ENCODE measurements at places on chromosomes 3 and 15.

GRCh38 chr3:115659253-115660220 lies 36.2 kb downstream of the GAP43 start:
- DNase-seq: no peak
- H3K4me3 ChIP-seq: peak overlapping the region; percentile 93
- no peaks in the 10 kb centered on the region for H3K27me3 ChIP-seq
- H3K4me1 ChIP-seq: peaks cover 42% of the 10 kb centered on the region

DNA sequence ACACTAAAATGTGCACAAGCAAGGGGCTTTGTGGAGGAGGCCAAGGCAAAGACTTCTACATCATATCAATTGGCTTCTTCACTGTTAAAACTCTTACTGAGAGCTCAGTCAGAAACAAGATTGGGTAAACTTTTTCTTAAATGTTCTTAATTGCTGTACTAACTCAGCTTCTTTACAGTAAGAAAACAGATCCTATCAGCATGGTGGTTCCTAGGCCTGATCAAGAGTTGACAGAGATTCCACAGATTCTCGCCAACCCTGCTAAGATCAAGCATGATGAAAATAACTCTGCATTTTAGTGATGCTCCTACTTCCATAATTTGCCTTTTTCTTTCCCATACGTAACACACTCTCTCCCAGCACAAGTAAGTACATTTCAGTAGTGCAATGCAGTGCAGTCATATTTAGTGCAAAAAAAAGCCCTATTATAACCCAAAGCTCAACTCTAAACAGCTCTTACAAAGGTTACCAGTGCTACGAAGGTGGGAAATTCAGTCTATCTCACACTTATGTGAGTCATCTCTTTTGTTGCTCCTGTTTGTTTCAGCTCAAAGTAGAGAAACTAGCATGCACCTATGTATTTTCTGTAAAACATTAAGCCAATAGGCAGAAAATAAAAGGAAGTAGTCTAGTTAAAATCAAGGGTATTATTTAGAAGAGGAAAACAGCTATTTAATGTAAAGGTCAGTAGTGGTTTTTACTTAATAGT lies 29.9 kb downstream of the TIGIT start:
- DNase-seq: no peak
- no peaks in the 10 kb centered on the region for H3K36me3 ChIP-seq

DNA sequence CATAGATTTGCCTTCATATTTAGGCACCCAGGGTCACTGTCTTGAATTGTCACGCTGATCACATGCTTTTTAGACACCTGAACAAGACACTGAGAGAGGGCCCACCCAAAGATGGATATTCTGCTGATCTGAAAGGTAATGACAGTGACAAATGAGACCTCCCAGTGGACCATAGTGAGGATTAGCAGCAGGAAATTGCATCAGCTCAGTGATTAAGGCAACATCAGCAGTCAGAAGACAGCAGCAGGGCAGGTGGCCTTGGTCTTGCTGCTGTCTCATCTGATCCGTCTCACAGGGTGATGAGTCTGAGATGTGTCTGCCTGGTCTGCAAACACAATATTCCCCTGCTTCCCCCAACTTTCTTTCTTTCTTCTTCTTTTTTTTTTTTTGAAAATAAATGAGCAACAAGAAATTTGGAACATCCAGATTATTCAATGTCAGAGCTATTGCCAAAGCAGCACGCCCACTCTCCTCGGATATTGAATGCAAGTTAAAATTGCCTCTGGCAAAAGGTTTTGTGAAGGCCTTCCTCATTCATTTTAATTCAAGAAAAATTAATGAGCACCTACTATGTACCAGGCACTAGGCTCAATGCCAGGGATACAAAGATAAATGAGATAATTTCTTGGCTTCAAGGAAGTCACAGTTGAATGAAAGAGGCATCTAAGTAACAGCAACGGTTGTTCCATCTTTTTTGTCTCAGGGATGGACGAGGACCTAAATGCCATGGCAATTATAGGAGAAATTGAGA lies 14.1 kb downstream of the OTOL1 start:
- no peak for DNase-seq
- H3K27ac ChIP-seq: no peak overlapping the region
- peaks cover 26% of the 10 kb centered on the region for H3K27me3 ChIP-seq
- no peak overlapping the region for H3K4me3 ChIP-seq

DNA sequence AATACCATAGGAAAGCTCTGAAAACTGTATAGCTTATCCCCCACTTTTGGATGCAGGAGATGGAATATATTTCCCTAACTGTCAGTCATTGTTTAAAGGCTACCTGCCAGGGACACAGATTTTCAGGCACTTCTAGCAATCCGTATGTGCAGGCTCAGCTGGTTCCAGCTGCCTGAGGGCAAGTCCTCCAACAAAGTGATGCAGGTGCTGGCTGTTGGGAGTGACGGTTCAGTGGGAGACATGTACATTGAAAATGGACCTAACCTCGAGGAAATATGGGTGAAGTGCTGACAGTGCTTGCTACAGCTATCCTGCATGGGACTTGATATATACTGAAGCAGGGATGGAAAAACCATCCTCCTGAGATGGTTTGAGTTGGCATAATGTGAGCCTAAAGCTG lies 153.1 kb upstream of the GAP43 start:
- H3K27ac ChIP-seq: no peak overlapping the region
- H3K36me3 ChIP-seq: no peaks in the 10 kb centered on the region
- no peak overlapping the region for H3K4me3 ChIP-seq
- no peak for DNase-seq
- no peaks in the 10 kb centered on the region for H3K27me3 ChIP-seq
- H3K4me1 ChIP-seq: no peaks in the 10 kb centered on the region

- DNase-seq: no peak
- no peak overlapping the region for H3K4me3 ChIP-seq
- no peaks in the 10 kb centered on the region for H3K4me1 ChIP-seq
- H3K36me3 ChIP-seq: no peaks in the 10 kb centered on the region
Observed at GRCh38 chr3:38648024-38648658, 1.3 kb downstream of the SCN5A start.

DNA sequence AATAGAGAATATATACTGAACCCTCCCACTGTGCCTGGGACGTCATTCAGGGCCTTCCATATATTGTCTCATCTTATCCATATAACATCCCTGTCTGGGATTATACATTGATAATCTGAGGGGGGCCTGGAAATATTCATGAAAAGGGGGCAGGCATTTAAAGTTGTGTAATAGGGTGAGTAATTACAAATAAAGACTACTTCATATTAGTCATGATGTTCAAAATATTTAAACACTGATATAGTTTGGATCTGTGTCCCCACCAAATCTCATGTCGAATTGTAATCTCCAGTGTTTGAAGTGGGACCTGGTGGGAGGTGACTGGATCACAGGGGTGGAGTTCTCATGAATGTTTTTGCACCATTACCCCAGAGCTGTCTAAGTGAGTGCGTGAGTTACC lies 97.8 kb downstream of the AQP9 start:
- no peak overlapping the region for H3K27ac ChIP-seq
- H3K27me3 ChIP-seq: no peaks in the 10 kb centered on the region
- no peaks in the 10 kb centered on the region for H3K36me3 ChIP-seq
- peaks cover 12% of the 10 kb centered on the region for H3K4me1 ChIP-seq

DNA sequence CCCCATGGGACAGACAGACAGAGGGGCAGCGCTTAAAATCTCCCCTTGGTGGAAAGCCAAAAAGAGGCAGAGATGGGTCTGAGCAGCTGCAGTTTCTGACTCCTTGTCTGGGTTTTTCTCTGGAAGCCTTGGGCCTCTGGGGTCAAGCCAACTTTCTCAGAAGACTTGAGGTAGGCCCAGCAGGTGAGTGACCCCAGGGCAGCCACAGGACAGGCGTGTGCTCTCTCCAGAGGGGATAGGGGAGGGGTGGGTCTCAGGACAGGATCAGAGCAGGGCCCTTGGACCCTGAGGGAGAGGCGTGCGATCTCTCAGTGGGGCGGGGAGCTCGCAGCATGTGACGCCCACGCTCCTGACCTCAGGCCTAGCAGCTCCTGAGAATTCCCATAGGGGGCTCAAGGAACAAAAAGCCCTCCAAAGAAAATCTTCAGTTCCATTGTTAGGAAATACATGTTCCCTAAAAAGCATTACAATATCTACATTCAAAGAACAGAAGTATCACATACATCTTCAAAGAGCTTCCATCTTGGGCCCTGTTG lies 34.6 kb upstream of the DUSP7 start:
- H3K36me3 ChIP-seq: peaks cover 3% of the 10 kb centered on the region
- H3K27ac ChIP-seq: no peak overlapping the region
- H3K4me1 ChIP-seq: peaks cover 35% of the 10 kb centered on the region
- H3K4me3 ChIP-seq: no peak overlapping the region
- DNase-seq: no peak

DNA sequence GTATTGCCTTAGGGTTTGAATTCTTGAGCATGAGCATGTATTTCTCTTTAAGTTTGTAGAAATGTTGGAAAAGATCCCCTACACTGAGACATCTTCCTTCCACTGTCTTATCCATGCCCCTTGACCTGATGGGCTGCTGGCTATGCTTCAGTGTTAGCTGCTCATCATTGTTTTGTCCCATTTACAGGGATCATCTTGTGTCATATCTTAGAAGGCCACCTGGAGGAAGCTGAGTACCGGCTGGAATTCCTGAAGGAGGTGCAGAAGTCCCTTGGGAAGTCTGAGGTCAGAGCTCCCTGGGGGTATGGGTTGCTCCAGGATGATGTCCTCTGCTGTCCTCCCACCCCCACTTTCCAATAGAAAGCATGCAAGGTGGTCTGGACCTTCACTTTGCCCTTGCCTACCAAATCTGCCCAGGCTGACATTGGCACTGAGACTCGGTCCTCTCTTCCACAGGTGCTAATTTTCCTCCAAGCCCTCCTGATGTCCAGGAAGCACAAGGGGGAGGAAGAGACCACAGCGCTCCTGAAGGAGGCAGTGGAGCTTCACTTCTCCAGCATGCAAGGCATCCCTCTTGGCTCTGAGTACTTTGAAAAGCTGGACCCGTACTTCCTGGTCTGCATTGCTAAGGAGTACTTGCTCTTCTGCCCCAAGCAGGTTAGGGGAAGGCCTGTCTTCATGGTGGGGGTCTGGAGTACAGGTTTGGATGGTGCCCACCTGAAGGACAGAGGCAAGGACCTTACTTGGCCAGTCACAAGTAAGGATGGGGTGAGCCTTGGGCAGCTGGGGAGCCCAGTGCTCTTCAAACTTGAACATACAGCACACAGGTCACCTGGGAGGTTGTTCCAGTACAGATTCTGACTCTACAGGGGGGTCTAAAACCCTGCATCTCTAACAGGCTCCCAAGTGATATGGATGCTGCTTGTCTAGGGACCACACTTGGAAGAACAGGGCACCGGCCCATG lies 17.7 kb downstream of the TTC21A start:
- DNase-seq: no peak
- H3K4me3 ChIP-seq: peak overlapping the region; percentile 50
- H3K27me3 ChIP-seq: no peaks in the 10 kb centered on the region
- H3K36me3 ChIP-seq: no peaks in the 10 kb centered on the region
- H3K27ac ChIP-seq: peak overlapping the region; percentile 87

- no peak overlapping the region for H3K27ac ChIP-seq
- no peak for DNase-seq
- H3K4me1 ChIP-seq: peaks cover 5% of the 10 kb centered on the region
- no peaks in the 10 kb centered on the region for H3K36me3 ChIP-seq
- peaks cover 43% of the 10 kb centered on the region for H3K27me3 ChIP-seq
Observed at GRCh38 chr15:83099290-83099689, 8.2 kb upstream of the TM6SF1 start.

GRCh38 chr15:56729561-56729960 lies 3.7 kb downstream of the ZNF280D start:
- H3K27ac ChIP-seq: no peak overlapping the region
- no peak for DNase-seq
- peaks cover 3% of the 10 kb centered on the region for H3K36me3 ChIP-seq
- no peak overlapping the region for H3K4me3 ChIP-seq

DNA sequence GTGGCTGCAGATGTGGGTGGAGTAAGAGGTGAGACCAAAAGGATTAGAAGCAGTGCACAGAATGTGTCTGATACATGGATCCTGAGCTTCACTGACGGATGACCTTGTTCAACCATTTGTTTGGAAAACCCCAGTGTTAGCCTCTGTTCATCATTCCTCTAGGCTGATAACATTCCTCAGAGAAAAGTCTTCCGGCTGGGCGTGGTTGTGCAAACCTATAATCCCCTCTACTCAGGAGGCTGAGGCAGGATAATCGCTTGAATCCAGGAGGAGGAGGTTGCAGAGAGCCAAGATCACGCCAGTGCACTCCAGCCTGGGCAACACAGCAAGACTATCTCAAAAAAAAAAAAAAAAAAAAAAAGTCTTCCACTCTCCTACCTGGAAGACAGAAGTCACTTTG lies 23.1 kb upstream of the CHD2 start:
- no peak overlapping the region for H3K4me3 ChIP-seq
- no peak for DNase-seq
- H3K4me1 ChIP-seq: peaks cover 38% of the 10 kb centered on the region
- no peaks in the 10 kb centered on the region for H3K36me3 ChIP-seq
- peak overlapping the region; percentile 48 for H3K27ac ChIP-seq

- no peaks in the 10 kb centered on the region for H3K4me1 ChIP-seq
- DNase-seq: no peak
- no peak overlapping the region for H3K27ac ChIP-seq
Observed at GRCh38 chr15:73361337-73361736, 7.4 kb downstream of the HCN4 start.

GRCh38 chr3:135083756-135084155 lies 288.7 kb downstream of the EPHB1 start:
- H3K36me3 ChIP-seq: no peaks in the 10 kb centered on the region
- H3K27ac ChIP-seq: no peak overlapping the region
- peaks cover 28% of the 10 kb centered on the region for H3K27me3 ChIP-seq
- no peak overlapping the region for H3K4me3 ChIP-seq
- DNase-seq: no peak
- H3K4me1 ChIP-seq: no peaks in the 10 kb centered on the region
